ENCODE measurements at places on chromosomes 2 and 18.

- DNase-seq = no peak
Measured at GRCh38 chr2:177806025-177806424, 266.6 kb downstream of the PDE11A start.

GRCh38 chr2:86204458-86204857 lies 5.2 kb downstream of the MRPL35 start:
- DNase-seq = no peak

DNA sequence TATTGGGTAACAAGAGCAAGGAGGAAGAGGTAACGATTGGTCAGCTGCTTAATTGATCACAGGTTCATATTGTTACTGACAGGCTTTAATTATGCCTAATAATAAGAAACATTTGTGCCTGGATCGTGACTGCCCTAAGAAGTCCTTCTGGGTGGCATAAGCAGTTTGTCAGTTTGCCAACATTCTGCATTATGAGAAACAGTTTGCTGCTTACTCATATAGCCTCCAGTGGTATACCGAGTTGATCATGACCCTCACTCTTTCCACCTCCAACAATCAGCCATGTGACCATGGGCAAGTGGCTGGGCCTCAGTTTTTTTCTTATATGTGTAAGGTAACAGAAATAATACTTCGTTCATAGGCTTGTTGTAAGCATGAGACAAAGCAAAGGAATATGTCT lies 96.6 kb upstream of the CABLES1 start:
- no peak for DNase-seq

DNA sequence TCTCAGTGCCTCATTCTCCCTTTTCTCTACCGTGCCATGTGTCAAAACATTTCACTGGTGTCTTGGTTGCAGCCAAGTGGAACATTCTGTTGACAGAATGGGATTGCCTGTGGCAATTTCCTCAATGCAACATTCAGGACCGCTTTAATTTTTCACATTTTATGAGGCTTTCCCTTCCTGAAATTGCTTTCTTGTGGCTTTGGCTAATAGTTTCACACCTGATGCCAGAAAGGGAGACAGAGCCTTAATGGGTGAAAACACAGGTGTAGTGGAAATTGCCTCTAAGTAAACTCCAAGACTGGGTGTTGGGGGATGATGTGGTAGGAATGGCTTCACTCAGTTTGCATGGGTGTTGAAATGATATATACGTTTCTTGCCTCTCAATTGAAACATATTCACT lies 278.3 kb downstream of the TSN start:
- no peak for DNase-seq

Data from activated T-cell treated with anti-CD3 and anti-CD28 coated beads for 1 hour (primary cell).